ENCODE measurements at places on chromosomes 1 and 21.
A peak's percentile ranks its signal among the peaks of the same experiment; 100 is the strongest.

DNA sequence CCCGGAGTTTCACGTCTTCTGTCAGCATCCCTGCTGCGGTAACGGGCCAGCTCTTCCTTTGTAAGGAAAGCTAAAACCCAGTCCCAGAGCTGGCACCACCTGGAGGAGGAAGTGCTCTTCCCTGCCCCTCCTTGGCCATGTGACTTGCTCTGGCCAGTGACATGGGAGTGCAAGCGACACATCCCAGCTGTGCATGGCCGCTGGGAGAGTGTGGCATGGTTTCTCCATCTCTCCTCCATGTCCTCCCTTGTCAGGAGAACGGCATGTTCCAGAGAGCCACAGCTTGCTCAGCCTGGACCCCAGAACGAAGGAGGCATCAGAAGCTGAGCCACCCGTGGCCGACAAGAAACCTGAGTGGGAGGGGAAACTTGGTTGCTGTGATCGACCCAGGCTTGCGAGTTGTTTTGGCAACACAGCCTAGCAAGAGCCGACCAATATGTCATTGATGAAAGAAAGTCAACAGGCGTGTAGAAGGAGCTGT is 2.7 kb upstream of the PRXL2B start:
- no peak for DNase-seq

- no peak for DNase-seq
Observed at GRCh38 chr1:6419397-6419803, 319 bp downstream of the HES2 start.

DNA sequence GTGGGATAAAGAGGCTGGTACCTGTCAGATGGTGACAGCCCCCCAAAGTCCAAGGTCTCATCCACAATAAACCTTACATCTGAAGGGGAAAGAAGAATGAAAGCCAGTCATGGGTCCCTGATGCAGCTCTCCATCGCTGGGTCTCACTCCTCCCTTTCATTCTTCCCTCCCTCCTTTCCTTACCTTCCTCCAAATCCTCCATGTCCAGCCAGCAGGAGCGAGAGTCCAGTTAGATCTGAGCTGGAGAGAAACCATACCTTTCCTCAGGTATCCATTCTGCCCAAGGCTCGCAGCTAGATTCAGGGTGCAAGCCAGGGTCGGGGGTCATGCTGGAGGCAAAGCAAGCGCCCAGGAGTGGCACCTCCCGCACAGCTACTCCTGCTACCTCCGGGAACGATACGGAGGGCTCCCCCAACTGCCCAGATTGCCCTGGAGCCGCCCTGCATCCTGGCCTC is 421 bp downstream of the PSRC1 start:
- DNase-seq, result no peak

GRCh38 chr1:55706397-55706796 is 491.2 kb upstream of the USP24 start:
- DNase-seq, result no peak

- no peak for DNase-seq
Observed at GRCh38 chr1:156601892-156602291, 613 bp upstream of the GPATCH4 start.

GRCh38 chr21:34639882-34640788 is 25.2 kb upstream of the RCAN1 start:
- peak; percentile 71 for DNase-seq

- DNase-seq, result no peak
Observed at GRCh38 chr1:159187647-159188374, 16.4 kb downstream of the CADM3 start.

GRCh38 chr1:41366455-41367287 is 5.4 kb downstream of the FOXO6 start:
- DNase-seq, result peak; percentile 50

Measured in H4 (cell line).